Progenitor cell of endocrine pancreas (in vitro differentiated cells): ENCODE measurements at places on chromosomes 4 and X. TPM values are rescaled to one million over a fixed set of nuclear protein-coding genes. Genes with fewer than 3 reads are reported as not detected.
A peak's percentile ranks its signal among the peaks of the same experiment; 100 is the strongest.

GRCh38 chrX:124216396-124217115 lies 115.9 kb upstream of the TEX13D start:
- no peak for DNase-seq

- DNase-seq, result no peak
Observed at GRCh38 chrX:101452056-101452455, 33.2 kb upstream of the ARMCX4 start.

- no peak for DNase-seq
Observed at GRCh38 chr4:21888195-21888976, 60.2 kb downstream of the KCNIP4 start.

DNA sequence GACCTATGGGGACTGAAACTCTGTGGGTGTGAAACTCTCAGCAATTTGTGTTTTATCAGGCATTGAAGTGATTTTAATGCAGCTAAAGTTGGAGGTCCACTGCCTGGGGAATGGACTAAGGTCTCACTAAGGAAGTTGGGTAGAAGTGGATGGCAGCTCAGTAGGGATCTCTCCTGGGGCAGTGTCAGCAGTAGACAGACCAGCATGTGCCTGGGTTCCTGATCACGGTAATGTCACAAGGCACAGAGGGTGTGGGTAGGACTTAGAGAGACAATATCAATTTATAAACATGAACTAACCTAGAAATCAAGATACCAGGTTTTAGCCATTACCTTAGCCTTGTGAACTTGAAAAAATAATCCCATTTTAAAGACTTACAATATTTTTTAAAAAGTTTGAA lies 380.3 kb upstream of the LCORL start:
- no peak for DNase-seq

- DNase-seq, result no peak
Observed at GRCh38 chrX:12693754-12694153, 97.5 kb upstream of the PRPS2 start.

- DNase-seq, result no peak
Observed at GRCh38 chr4:173794662-173795061, 264.6 kb upstream of the HAND2 start.

- no peak for DNase-seq
Observed at GRCh38 chr4:77805840-77806239, 13.3 kb downstream of the CNOT6L start.

- peak; percentile 49 for DNase-seq
Observed at GRCh38 chr4:121070696-121071639, 1.4 kb downstream of the NDNF start.

DNA sequence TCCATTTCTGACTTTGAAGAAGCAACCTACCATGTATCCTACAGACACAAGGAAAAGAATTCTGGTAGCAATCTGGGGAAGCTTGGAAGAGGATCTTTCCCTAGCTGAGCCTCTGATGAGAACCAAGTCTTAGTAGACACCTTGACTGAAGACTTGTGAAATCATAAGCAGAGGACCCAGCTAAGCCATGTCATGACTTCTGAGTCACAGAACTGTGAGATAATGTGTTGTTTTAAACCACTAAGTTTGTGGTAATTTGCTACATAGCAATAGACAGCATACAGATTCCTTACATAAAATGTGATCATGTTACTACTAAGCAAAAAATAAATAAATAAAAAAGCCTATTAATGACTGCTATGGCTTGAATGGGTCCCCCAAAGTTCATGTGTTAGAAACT lies 71.3 kb upstream of the ANKRD50 start:
- no peak for DNase-seq

DNA sequence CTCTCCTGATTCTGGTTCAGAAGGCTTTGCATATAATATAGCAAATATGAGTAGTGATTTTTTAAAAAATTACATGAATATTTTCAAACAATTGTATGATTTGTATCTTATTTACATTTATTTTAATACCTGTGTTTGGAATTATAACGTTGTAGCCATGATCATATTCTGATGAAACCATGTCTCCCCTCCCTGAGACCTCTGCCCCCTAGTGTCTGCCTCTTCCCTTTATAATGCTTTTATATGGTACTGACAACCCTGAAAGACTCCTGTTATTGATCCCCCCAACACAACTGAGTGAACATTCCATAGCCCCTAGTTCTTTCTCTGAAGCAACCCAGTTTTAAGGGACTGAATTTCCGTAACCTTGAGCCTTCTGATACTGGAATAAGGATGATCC lies 187.4 kb downstream of the SOX3 start:
- no peak for DNase-seq

DNA sequence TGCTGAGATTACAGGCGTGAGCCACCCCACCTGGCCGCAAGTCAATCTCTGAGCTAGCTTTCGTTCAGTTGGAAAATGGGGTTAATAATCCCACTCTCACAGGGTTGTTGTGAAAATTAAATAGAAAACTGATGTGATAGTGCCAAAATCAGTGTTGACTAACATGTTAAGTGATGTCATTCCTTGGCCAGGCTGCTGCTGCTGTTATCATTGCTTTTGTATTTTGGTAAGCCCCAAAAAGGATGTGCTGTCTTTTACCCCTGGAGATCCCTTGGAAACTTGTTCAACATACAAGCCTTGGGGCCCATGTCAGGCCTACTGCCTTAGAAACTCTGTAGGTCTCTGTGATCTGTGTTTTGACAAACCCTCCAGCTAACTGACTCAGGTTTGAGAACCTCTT lies 106.3 kb downstream of the AFF1 start:
- DNase-seq, result no peak

- peak; percentile 30 for DNase-seq
Observed at GRCh38 chr4:142126890-142127497, 490.6 kb downstream of the IL15 start.

- no peak for DNase-seq
Observed at GRCh38 chrX:148499638-148500422, 587 bp upstream of the AFF2 start.

- DNase-seq, result no peak
Observed at GRCh38 chr4:20840648-20841190, 140.5 kb downstream of the PACRGL start.

GRCh38 chr4:61397174-61397573 lies 197.0 kb downstream of the ADGRL3 start:
- no peak for DNase-seq

DNA sequence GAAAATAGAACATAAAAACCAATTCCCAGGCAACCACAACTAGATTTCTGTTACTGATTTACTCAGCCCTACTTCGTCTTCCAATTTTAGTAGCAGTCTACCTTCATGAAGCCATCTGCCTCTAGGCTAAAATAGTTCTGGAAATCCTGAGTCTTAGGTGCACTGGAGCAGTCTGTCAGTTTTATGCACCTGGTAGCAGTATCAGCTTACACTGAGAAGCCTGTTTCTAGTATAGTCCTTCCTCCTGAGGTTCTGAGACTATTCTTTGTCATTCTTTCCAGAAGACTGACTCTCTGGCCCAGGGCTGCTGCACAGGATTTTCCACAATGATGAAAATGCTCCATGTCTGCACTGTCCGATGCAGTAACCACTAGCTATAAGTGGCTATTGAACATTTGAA lies 16.9 kb upstream of the HPRT1 start:
- no peak for DNase-seq

GRCh38 chr4:156335721-156336120 lies 382.1 kb upstream of the CTSO start:
- no peak for DNase-seq

DNA sequence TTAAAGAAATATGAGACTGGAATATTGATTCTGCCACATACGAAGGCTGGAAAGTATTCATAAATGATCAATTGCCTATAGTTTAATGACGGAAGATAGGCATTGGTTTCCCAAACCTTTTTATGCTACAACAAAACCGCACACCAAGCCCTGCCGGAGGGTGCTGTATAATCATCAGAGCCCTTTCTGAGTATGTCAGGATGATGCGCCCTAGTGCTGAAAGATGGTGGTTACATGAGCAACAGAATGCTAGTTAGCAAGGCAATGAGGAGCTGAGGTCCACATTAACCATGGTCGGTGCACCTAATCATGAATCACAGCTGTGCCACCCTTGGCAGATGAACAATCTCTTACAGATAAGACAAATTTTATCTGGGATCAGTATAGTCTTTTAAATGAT lies 491.1 kb downstream of the PACRGL start:
- DNase-seq, result no peak

DNA sequence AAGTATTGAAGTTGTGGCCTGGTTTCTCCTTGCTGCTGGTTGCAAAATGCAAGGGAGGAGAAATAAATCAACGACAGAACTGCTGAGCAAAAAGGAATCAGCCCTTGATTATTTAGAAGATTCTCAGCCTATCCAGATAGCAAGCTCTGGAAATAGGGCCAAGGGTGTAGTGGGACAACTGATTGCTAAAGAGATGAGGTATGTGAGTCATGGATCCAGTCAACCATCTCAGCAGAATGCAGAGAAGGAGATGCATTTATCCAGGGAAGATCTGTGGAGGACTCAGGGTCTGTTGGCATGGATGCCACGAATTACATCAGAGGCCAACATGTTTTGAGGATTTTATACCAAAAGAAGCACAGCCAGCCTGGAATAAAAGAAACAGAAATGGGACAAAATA lies 36.7 kb downstream of the FOXR2 start:
- no peak for DNase-seq

- no peak for DNase-seq
Observed at GRCh38 chr4:17324386-17324830, 187.5 kb downstream of the QDPR start.

Gene RIBC1
- 3.2 and 3.4 TPM in 2 replicates for total RNA-seq

Gene PPP3CA
- 22.5 and 27.4 TPM in 2 replicates for total RNA-seq

Gene MYOZ2
- total RNA-seq, result 0.10 and 0.16 TPM in 2 replicates

Gene FATE1
- total RNA-seq, result 0.78 TPM in 1 of 2 replicates, not detected in the other

Gene PPP2R2C
- total RNA-seq, result 0.19 and 0.29 TPM in 2 replicates

Gene SMR3B
- total RNA-seq, result not detected in 2 replicates

Gene SNX12
- 68.9 and 77.0 TPM in 2 replicates for total RNA-seq

Gene CCNQ
- total RNA-seq, result 19.1 and 19.2 TPM in 2 replicates

Gene LAMP2
- 64.5 and 71.9 TPM in 2 replicates for total RNA-seq

Gene CENPVL2
- 1.4 TPM in 2 replicates for total RNA-seq

Gene HS6ST2
- 14.8 and 23.6 TPM in 2 replicates for total RNA-seq

Gene JADE3
- 22.5 and 23.4 TPM in 2 replicates for total RNA-seq
